ENCODE measurements at places on chromosomes 13 and 19.
A peak's percentile ranks its signal among the peaks of the same experiment; 100 is the strongest.

- DNase-seq, result no peak
Measured at GRCh38 chr19:17846146-17846545, 1.6 kb downstream of the JAK3 start.

GRCh38 chr13:51907040-51907732 is 45.4 kb downstream of the CCDC70 start:
- DNase-seq, result no peak

DNA sequence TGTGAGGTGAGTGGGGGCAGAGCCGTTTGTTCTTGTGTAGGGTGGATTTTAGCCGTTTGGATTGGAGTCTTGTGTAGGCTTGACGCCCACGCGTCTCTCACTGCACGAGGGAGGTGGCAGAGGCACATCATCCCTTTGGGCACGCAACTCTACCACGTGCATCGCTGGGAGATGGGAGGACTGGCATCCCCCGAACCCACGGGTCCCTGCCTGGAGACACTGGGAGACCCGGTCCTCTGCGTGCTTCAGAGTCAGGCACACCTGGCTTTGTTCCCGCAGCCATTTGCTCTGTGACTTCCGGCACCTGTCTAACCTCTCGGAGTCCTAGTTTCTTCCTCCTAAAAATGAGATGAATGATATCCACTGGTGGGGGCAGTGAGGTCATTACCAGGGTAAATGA is 6.4 kb downstream of the ARHGEF7 start:
- DNase-seq, result no peak

GRCh38 chr13:24627090-24627714 is 53.0 kb upstream of the ATP12A start:
- DNase-seq, result no peak

GRCh38 chr13:44117351-44117750 is 237.6 kb downstream of the LACC1 start:
- DNase-seq, result peak; percentile 81

- DNase-seq, result no peak
Measured at GRCh38 chr19:40403262-40403984, 9.8 kb downstream of the PRX start.
